Hindlimb muscle (tissue), 1 donor: ENCODE measurements at places on chromosomes 13 and 19. TPM values are rescaled to one million over a fixed set of nuclear protein-coding genes. Genes with fewer than 3 reads are reported as not detected.
A peak's percentile ranks its signal among the peaks of the same experiment; 100 is the strongest.

GRCh38 chr19:30017172-30017571 is 75.1 kb downstream of the URI1 start:
- no peak for DNase-seq

WASF3 gene
- 10.2 TPM for polyA plus RNA-seq

KIRREL2 gene
- polyA plus RNA-seq = 0.31 TPM

DNA sequence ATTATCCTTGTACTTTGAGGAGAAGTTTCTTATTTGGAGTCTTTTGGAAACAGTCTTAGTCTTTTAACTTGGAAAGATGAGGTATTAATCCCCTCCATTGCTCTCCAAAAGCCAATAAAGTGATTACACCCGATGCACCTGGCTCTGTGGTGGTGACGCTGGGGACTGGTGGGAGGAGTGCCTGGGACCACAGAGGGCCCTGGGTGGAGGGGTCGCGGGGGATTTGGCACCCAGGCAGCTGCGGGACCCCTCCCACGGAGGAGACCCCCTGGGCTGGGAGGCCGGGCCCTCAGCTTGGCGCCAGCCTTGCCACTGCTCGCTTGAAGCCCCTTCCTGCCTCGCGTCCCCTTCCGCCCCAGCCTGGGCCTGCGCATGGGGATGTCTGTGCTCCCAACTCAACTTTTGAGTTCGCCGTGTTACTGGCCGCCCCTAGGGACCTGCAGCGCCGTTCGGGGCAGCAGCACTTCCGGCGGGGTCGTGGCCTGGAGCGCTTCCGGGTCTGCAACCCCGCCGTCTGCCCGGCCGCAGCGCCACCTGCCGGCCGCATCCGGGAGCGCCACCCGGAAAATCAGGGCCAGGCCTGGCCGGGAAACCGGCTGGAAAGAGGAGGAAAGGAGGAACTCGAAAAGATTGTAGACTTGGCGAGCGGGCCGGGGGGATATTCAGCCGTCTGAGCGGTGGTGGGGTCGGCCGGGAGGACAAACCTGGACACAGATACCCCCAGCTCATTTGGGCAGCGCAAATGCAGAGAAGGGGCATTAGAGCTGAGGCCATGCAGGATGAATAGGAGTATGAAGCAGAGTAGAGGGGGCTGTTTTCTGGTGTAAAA is 8.4 kb downstream of the PEAK3 start:
- DNase-seq = peak; percentile 79

GRCh38 chr13:92590503-92590908 is 636.1 kb upstream of the GPC6 start:
- no peak for DNase-seq

- DNase-seq = no peak
These were observed 951.3 kb upstream of the PRR20A start for GRCh38 chr13:56189439-56189838.

DNA sequence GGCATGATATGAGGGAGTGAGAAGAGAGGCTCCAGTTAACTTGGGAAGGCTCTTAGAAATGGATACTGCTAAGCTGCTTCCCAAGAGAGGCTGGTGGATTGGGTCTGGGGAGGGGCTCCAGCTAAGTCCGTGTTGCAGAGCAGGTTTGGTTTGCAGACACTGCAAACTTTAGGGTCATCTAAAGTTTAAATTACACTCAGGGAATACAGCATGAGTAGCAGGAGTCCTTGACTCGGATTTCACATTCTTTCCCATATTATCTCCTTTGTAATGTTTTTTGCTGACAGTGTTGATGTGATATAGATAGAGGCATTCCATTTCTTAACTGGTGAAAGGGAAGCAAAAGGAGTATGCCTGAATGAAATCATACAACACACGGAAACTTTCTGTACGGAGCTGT is 31.9 kb downstream of the SGCG start:
- DNase-seq = peak; percentile 6

DNA sequence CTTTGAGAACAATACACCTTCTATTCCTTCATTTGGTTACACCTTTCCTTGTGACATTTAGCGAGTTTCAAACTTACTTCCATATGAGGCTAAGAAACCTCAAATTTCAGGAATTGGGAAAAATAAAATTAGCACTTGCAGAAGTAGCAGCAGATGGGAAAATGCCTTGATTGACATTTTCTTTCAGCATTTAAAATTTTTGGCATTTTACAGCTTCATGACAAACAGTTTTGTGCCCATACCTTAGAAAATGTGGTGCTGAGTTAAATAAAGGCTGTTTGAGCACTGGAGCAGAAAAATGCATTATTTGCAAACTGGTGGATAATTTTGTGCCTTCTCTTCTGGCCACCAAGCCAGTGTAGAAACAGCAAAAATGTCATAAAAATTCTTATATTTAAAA is 95.4 kb downstream of the PCDH17 start:
- DNase-seq = no peak

GRCh38 chr19:30064771-30065494 is 122.9 kb downstream of the URI1 start:
- DNase-seq = no peak

- DNase-seq = peak; percentile 100
These were observed 390 bp upstream of the PPP1R12C start for GRCh38 chr19:55117663-55118391.

INSR gene
- 19.0 TPM for polyA plus RNA-seq
